ENCODE measurements at places on chromosomes 11 and 22. TPM values are rescaled to one million over a fixed set of nuclear protein-coding genes. Genes with fewer than 3 reads are reported as not detected.
A peak's percentile ranks its signal among the peaks of the same experiment; 100 is the strongest.

The BTBD18 gene
- total RNA-seq: not detected

The KIF18A gene
- total RNA-seq: 0.16 TPM

The KRTAP5-2 gene
- total RNA-seq: not detected

The CRYBB3 gene
- total RNA-seq: not detected

The ADM2 gene
- not detected for total RNA-seq

The QSER1 gene
- total RNA-seq: 13.3 TPM

The PAMR1 gene
- 14.5 TPM for total RNA-seq

The ST14 gene
- total RNA-seq: 1.8 TPM

The CBX6 gene
- 36.1 TPM for total RNA-seq

The SCN2B gene
- total RNA-seq: 17.6 TPM

The SLC22A12 gene
- not detected for total RNA-seq

DNA sequence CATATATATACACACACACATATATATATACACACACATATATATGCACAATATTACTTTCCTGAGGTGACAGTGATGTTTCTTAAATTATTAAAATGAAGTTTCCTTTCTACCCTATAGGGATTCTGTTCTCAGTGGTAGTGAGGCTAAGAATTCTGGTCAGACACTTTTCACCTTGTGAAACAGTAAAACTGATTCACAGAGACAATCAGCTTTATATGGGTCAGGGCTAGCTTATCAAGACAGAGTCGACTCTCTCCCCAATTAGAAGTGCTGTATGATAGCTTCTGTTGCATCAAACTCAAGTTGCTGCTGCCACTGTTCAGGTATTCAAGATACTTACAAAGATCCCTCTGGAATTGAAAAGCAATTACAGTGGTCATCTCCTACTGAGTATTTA lies 68.4 kb downstream of the ZBTB44 start:
- DNase-seq: no peak

DNA sequence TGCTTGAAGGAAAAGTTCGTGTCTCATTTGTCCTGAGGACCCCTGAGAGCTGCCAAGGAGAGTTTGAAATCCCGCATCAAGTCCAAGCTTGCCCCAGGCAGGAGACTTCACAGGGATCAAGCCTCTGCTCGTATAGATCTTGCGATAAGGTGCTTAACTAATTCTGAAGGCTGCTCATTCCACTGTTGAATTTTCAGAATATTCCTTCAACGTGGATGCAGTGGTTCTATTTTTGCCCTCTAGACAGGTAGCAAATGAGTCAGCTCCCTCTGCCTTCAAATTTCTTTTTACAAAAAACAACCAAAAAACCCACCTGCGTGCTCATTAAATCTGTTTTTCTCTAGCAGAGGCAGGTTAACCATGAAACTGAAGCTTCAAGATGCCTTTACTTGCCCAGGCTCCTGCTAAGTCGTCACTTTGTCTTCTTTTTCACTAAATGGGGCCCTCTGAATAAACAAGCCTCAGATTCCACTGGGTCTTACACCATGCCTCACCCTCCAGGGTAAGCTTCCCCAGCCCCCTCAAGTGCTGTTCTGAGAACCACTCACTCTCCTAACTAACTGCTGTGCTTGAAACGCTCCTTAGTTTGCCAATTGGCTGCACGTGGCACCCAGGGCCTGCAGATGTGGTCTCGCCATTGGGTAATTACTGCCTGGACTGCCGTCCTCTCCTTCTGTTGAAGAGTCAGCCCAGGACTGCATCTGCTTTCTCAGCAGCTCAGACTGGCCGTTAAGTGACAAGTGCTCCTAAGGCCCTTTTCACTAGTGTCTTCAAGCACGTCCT lies 105.0 kb downstream of the TRPC6 start:
- no peak for DNase-seq

DNA sequence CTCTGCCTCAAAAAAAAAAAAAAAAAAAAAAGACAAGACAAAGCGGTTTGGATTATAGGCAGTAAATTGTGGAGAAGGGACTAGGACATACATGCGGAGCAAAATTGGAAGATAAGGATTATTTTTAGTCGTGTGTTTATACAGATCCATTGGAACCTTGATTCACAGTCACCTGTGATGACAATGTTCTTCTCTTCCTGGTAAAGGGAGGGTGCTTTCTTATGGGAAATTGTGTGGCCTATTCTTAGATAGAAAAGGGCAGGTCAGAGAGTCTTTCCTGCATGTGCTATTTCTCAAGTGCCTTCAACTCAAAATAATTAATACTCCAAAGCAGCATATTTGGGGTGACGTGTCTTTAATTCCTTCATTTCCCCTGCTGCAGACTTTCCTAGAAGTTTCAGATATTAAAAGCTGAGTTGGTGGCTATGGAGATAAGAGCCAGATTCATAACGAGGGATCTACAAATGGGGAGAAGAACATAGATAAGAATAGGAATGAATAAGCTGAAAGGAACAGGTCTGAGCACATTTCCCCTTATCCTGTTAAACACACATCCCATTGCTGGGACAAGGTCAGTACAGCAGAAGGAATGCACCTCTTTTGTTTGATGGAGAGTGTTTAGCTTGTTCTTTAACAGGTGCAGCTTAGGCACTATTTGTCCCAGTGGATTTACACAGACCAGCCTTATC lies 22.5 kb downstream of the GSTT2B start:
- DNase-seq: no peak

DNA sequence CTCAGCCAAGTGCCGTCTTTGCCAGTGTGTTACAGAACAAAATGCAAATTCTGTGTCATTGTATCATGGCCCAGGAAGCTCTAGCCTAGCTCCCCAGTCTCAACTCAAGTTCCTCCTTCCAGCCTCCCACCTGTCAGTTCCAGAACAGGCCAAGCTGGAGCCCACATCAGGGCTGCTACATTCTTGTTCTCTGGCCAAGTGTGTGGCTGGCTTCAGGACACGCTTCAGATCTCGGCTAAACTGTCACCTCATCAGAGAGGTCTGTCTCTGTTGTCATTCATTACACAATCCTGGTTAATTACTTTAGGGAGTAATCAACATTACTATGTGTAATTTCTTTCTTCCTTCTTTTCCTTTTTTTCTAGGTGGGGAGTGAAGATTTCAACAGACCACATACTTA lies 347.0 kb upstream of the SYN3 start:
- DNase-seq: peak; percentile 46

GRCh38 chr11:12927886-12928285 lies 81.2 kb upstream of the RASSF10 start:
- DNase-seq: no peak

DNA sequence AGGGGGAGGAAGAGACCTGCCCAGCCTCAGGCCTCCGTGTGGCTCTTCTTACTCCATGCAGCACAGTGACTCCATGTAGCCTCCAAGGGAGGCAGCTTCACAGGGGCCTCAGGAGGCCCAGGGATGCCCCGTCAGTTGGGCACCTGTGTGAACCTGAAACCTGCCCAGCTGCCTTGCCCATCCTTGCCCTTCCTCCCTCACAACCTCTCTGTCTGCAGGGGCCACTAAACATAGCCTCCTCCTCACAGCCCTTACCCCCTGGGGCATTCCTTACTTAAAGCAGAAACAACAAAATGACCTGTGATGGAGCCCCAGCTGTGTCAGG lies 7.1 kb downstream of the LRRC32 start:
- no peak for DNase-seq

GRCh38 chr11:80315200-80315599 lies 874.4 kb upstream of the TENM4 start:
- DNase-seq: no peak

DNA sequence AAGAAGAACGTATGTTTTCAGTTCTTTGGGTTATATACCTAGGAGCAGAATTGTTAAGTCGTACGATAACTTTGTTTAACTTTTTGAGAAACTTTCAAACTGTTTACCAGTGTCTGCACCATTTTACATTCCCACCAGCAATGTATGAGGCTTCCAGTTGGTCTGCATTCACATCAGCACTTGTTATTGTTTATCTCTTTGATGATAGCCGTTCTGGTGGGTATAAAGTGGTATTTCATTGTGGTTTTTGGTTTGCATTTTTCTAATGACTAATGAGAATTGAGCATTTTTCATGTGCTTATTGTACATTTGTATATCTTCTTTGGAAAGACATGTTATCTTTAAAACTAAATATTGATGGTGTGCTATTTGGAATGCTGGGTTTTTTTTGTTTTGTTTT lies 59.8 kb downstream of the KDM2A start:
- no peak for DNase-seq

DNA sequence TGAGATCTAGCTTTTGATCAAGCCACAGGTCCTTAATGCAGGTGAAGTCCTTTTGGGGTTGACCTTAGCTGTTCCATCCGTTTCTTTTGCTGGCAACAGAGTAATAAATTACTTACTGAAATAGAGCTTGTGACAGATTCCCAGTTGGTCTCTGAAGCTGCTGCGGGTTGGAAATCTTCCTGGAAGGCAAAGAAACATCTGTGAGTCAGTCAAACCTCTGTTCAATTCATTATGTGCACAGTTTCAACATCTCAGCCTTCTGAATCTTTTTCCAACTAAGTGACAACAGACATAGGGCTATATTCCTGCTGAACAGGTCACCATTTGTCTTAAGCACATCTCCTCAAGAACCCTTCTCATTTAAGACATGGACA lies 88.9 kb upstream of the DDI1 start:
- DNase-seq: no peak

DNA sequence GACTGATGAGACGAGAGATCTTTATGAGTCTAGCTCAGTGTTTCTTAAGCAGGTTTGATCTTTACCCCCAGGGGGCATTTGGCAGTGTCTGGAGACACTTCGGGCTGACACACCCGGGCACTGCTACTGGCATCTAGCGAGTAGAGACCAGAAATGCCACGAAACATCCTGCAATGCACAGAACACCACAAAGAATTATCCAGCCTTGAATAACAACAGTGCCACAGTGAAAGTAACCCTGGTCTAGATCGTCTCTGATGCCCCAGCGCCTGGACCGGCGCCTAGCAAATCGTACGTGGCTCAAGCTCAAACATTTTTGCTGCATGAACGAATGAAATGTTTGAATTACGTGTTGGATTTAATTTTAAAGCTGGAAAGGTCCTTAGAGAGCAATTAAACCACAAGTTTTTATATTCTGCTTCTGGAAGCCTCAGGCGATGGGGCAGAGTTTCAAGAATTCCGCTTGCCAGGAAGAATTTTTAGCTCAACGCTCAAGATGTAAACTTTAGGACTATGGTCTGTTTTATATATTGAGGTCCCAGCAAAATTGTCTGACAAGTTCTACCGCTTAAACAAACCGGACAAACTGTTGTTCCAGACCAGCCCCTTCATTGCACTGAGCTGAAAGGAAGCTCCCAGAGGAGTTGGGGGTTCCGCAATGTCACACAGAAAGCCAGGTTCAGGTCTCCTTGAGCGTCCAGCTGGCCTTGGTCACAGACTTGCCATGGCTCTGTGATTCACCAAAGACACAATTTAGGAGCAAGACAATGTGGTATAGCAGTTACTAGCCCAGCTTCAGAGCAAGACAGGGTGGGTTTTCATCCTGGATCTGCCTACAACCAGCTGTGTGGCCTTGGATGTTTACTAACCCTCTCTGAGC lies 44.2 kb upstream of the SMTN start:
- no peak for DNase-seq

- DNase-seq: peak; percentile 68
Measured at GRCh38 chr11:2269601-2270321, 627 bp downstream of the ASCL2 start.

DNA sequence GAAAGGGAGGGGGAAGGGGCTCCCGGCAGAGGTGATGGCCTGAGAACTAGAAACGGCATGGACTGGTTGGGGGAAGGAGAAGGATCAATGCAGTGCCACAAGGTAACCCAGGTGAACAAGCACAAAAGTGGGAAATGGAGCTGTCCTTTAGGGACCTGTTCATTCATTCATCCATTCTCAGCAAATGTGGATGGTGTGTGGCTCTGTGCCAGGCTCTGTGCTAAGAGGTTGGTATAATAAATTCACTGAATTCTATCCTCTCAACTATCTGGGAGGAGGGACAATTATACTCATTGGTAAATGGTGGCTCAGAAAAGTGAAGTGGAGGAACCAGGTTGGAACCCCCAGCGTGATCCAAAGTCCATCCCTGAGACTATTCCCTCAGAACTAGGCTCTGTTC lies 18.6 kb upstream of the ARAP1 start:
- DNase-seq: no peak

- no peak for DNase-seq
Measured at GRCh38 chr22:45709866-45710265, 38.2 kb downstream of the ATXN10 start.

DNA sequence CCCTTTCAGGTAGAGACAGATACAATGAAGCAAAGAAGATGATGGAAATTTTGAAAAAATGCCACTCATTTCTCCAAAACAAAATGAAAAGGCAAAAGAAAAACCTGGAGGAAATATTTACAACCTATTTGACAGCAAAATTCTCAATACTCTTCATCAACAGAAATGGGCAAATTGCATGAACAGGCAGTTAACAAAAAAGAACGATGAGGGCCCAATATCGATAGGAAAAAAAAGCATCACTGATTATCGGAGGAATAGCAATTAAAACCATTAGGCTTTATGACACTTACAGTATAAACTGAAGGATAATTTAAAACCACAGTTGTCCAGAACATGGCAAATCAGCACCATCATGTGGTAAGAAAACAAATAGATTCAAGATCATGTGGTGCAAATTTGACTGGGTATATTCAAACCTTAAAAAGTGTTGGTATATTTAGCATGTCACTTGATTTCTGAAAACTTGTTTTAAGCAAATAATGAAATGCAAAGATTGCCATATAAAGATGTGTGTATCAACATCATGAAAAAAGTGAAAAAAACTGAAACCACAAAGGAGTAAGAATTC lies 222.9 kb downstream of the BRD1 start:
- DNase-seq: no peak

GRCh38 chr11:80993536-80993935 lies 1552.7 kb upstream of the TENM4 start:
- DNase-seq: no peak

DNA sequence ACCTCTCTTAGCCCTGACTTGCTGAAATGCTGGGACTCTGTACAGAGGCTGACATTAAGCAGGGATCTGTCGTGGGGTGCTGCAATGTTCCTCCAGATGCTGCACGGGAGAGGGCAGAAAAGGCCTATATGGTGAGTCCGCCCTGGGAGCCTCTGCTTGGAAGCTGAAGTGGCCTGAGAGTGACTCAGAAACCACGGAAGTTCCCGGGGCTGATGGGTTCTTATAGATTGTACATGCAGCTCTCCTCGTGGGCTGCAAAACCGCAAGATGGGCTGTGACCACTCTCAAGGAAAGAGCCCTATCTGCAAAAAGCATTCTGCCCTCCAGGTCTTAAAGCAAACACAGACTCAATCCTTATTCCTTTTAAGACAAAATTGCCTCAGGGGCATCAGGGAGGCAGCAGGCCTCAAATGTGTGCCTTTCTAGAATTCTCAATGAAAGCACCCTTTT lies 5.8 kb upstream of the SLC43A3 start:
- DNase-seq: no peak

DNA sequence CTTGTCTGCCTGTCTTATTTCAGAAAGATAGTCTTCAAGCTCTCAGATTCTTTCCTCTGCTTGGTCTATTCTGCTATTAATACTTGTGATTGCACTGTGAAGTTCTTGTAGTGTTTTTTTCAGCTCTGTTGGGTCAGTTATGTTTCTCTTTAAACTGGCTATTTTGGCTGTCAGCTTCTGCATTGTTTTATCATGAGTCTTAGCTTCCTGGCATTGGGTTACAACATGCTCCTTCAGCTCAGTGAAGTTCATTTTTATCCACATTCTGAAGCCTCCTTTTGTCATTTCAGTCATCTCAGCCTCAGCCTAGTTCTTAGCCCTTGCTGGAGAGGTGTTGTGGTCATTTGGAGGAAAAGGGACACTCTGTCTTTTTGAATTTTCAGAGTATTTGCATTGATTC lies 15.5 kb upstream of the DEPDC7 start:
- DNase-seq: no peak
